ENCODE measurements at places on chromosomes 7 and 10. TPM values are rescaled to one million over a fixed set of nuclear protein-coding genes. Genes with fewer than 3 reads are reported as not detected.
A peak's percentile ranks its signal among the peaks of the same experiment; 100 is the strongest.

The PLPP4 gene
- total RNA-seq: 16.4 TPM

The ZSWIM8 gene
- total RNA-seq: 21.6 TPM

The FIS1 gene
- total RNA-seq: 343 TPM

The ZNF425 gene
- total RNA-seq: 1.3 TPM

GRCh38 chr10:86931872-86932271, 25.5 kb downstream of the MMRN2 start:
- DNase-seq: no peak

DNA sequence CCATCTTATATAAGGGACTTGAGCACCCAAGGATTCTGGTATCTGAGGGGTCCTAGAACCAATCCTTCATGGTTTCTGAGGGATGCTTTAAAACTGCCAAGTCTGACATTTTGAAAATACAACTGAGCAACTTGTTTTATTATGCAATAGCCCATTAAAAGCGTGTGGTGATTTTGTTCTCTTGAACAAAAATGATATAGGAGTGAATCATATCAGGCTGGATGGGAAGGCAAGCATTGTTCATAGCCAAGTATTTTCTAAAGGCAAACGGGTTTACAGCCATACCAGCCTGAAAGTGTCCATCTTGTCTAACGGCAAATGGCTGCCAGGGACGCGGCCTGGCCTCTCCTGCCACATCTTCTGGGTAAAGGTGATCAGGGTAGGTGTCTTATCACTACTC, 23.4 kb downstream of the RPP38 start:
- DNase-seq: no peak

DNA sequence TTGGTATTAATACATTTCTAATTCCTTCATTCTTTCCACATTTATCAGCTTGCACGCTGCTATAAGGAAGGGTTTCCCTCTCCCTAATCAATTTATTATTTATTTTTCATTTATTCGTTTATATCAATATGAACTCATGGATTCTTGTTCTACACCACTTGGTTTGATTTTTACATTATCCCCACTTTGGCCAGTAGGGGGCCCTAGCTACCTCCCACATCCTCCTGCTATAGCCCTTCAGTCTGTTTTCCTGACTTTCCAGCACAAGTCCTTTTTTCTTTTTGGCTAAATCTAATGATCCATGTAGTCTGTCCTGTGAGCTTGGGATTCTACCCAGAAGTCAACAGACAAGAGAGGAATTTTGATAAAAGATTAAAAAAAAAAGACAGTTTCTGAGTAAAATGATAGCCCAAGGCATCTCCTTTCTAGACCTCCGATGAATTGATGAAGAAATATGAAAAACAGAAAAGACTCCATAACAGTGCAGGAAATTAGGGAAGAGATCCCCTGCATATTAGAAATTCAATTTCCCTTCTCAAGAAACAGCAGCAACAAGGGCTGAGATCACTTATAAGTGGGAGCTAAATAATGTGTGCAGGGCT, 47.7 kb downstream of the LYZL2 start:
- DNase-seq: peak; percentile 55

GRCh38 chr10:75450075-75450445, 18.6 kb downstream of the LRMDA start:
- no peak for DNase-seq

DNA sequence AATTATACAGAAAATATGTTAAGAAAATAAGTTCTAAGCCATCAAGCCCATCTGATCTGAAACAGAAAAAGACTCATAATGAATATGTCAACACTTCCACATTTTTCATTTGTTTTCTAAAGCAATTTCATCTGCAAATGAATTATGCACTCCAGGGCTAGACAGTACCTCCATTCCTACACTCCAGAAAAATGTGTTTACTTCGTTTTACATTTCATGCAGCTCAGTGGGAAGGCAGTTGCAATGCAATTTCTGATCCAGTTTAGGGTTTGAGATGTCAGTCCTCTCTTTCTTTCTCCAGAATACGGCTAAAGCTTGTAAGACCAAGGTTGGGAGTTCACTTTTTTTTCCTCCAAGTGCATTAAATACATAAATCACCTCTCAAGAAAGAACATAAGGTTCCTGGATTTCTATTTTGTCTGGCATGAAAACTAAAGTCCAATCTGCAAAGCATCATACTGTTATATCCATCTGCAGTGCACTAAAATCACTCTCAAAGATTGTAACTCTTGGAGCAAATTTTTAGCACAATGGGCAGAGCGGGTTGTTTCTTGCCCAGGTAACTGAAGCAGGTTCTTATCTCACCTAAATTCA, 348.8 kb upstream of the C7orf33 start:
- DNase-seq: no peak

GRCh38 chr7:76315364-76315763, 12.9 kb downstream of the HSPB1 start:
- DNase-seq: no peak

DNA sequence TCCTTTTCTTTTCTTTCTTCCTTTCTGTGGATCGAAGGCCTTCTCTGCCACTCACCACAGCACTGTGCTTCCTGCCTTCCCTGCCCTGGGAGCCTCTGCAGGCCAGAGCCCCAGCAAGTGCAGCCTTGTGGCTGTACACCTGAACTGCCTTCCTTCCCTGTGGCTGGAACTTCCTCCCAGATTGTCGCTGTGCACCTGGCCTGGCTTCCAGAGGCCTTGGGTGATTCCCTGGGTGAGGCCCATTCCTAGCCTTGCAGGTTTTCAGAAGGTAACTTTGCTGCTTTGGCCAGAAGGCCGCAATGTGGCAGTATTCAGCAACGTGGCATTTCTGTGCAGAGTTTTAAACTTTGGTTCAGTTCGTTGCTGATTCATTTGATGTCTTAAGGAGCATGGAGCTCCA, 50.1 kb upstream of the RASGEF1A start:
- DNase-seq: no peak

DNA sequence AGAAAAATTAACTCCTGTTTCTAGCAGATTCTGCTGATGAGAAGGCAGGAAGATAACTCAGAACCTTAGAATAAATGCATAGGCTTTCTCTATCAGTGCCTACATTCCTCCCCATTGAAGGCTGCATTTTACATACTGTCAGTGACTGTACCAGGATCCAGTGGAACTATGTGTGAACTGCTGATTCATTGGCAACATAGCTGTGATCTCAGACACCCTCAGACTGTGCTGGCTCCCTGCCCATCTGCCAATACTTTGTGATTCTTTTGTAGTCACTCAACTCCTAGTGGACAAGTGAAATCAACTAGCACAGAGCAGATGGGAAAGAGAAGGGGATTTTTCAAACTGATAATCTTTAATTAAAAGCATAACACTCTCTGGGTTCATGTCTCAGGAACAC, 375.8 kb downstream of the MDFIC start:
- no peak for DNase-seq

Data from RPMI7951 (cell line).